ENCODE measurements at places on chromosomes 12 and 14. TPM values are rescaled to one million over a fixed set of nuclear protein-coding genes. Genes with fewer than 3 reads are reported as not detected.

The SPIC gene
- not detected for total RNA-seq

GRCh38 chr14:49966304-49966809 lies 73.5 kb downstream of the ARF6 start:
- DNase-seq, result no peak

DNA sequence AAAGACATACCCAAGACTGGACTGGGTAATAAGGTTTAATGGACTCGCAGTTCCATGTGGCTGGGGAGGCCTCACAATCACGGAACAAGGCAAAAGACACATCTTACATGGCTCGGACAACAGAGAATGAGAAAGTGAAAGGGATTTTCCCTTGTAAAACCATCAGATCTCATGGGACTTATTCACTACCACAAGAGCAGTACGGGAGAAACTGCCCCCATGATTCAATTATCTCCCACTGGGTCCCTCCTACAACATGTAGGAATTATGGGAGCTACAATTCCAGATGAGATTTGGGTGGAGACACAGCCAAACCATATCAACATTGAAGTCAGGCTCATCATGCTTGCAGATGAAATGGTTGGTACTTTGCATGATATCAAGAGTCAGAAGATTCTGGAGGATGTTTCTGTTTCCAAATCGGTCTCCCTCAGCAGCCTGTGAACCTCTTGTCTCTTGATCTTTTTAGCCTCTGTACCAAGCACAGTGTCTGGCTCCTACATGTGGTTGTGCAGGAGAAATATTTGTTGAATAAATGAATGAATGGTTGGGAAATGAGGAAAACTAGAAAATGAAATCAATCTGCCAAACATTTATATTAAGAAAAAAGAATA lies 98.6 kb downstream of the VRK1 start:
- DNase-seq, result no peak

- DNase-seq, result no peak
Observed at GRCh38 chr12:28611449-28611848, 421.2 kb downstream of the CCDC91 start.

- DNase-seq, result no peak
Observed at GRCh38 chr14:99539491-99539890, 58.3 kb downstream of the CCNK start.

DNA sequence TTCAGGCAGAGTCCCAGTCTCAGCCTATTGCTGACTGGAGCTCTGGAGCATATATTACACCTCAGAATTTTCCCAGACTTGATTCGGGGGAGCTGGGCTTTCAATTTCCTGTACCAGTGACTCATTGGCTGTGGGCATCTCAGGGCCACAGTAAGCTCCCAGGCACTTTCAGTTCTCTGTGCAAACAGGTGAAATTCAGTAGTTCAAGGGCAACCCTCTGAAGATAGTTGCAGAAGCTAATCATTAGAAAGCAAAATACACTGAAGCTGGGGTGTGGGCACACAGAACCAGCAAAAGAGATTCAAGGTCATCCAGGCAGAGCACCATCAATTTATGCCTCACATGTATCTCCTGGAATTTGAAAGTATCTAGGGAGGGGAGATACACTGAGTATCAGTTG lies 8.1 kb upstream of the NIN start:
- DNase-seq, result no peak

DNA sequence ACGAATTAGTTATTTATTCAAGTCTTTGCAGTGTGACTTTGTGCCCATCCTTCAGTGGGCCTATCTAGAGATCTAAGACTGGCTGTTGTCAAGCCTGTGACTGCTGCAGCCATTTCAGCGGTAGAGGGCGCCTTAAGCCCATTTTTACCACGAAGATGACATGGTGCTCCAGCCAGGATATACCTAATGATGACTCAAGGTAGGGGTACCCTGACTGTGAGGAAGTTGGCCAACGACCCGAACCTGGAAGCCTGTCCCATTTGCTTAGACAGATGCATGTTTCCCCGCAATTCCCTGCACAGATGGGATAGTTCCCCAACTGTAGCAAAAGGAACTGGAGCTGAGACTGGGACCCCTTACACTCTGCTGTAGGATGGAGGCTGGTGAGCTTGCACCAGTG lies 41.3 kb downstream of the RAB3IP start:
- no peak for DNase-seq

DNA sequence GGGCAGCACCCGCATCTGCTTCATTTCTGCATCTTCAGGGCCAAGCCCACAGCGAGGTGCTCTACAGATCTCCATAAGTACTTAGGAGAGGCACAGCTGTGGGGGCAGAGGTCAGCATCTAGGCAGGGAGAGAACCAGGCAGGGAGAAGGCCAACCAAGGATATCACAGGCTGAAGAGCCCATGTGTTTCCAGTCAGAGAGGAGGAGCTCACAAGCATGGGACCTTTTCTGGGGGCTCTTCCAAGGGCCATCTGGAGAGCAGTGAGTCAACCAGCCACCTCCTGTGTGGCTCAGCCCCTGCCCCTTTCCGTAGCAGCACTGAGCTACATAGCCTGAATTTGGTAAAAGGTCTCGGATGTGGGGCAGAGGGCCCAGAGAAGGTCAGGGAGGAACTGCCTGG lies 78.5 kb downstream of the ARL6IP4 start:
- DNase-seq, result no peak

Measured in hematopoietic multipotent progenitor cell (in vitro differentiated cells).